ENCODE measurements at places on chromosomes 11 and 22.

- no peak for DNase-seq
Measured at GRCh38 chr11:61828379-61828628, 204 bp downstream of the FADS2 start.

GRCh38 chr22:49183826-49184216 lies 643.9 kb downstream of the BRD1 start:
- no peak for DNase-seq

DNA sequence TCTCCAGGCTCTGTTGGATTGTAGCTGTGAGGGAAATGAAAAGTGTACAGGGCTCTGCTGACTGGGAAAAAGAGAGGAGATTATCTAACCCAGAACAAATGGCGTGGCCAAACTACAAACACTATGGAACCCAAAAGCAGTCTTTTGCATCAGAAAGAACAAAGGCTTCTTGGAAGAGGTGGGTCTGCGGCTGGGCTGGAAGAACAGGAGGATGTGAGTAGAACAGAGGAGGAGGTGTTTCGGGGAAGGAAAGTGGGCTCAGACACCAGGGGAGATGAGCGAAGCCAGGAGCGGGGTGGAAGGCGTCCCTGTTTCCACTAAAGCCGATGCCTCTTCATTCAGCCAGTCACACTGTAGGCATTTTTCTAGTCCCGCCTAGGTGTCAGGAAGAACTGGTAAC lies 12.0 kb downstream of the OVOL1 start:
- DNase-seq, result no peak

- DNase-seq, result no peak
Measured at GRCh38 chr11:117750916-117751662, 45.9 kb downstream of the DSCAML1 start.

DNA sequence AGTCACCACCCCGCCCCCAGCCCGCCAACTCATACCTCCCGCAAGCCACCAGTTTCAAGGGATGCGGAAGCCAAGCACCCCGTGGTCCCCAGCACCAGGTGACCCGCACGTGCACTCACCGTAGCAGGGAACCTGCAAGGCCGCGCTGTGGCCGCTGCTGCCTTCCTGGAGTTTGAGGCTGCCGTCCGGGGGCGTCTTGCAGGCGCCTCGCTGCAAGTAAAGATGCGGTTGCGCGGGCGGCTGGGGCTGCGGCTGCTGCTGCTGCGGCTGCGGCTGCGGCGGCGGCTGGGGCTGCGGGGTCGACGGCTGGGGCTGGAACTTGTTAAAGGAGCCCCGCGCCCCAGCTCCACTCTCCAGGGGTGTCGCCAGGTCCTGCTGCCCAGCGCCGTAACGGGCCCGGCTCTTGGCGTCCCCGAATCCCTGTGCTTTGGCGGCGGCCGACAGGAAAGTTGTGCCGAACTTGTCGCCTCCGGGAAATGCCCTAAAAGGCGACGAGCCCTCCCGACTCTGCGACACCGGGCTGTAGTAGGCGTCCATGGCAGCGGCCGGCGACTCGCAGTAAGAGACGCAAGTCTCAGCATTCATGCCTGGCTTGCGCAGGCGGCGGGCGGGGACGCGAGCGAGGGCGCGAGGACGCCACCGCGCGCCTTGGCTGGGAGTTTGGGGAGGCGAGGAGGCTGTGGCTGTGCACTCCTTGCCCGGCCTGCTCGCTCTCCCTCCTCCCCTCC lies at the start of gene ALX4:
Gene ALX4, minus strand, starts transcription at position 662 of the 728 bp plus-strand sequence. Its CDS starts 77 bp downstream, at position 585.
- DNase-seq, result no peak

- DNase-seq, result no peak
Measured at GRCh38 chr11:83521647-83522596, 235.8 kb upstream of the CCDC90B start.

GRCh38 chr11:67486481-67487195 lies 3.8 kb downstream of the AIP start:
- no peak for DNase-seq

- no peak for DNase-seq
Measured at GRCh38 chr22:32644252-32645100, 157.0 kb upstream of the TIMP3 start.
